ENCODE measurements at places on chromosomes 4 and X. TPM values are rescaled to one million over a fixed set of nuclear protein-coding genes. Genes with fewer than 3 reads are reported as not detected.

- DNase-seq, result no peak
Measured at GRCh38 chrX:80765220-80765625, 44.5 kb downstream of the BRWD3 start.

- no peak for DNase-seq
Measured at GRCh38 chrX:22345884-22346283, 73.2 kb downstream of the CBLL2 start.

IDH3G gene
- total RNA-seq, result 21.0 TPM

DNA sequence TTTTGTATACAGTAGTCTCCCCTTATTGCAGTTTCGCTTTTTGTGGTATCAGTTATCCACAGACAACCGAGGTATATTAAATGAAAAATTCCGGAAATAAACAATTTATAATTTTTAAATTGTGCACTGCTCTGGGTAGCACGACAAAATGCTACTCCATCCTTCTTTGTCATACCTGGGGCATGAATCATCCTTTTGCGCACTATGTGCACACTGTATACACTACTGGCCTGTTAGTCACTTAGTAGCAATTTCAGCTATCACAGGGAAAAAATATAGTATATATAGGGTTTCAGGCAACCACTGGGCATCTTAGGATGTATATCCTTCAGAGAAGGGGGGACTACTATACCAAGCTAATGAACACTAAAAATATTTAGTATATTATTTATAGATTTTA is 198.8 kb upstream of the FAT4 start:
- no peak for DNase-seq

- no peak for DNase-seq
Measured at GRCh38 chr4:40956721-40957255, 207.0 kb downstream of the NSUN7 start.
